ENCODE measurements at places on chromosomes 12 and 14.

DNA sequence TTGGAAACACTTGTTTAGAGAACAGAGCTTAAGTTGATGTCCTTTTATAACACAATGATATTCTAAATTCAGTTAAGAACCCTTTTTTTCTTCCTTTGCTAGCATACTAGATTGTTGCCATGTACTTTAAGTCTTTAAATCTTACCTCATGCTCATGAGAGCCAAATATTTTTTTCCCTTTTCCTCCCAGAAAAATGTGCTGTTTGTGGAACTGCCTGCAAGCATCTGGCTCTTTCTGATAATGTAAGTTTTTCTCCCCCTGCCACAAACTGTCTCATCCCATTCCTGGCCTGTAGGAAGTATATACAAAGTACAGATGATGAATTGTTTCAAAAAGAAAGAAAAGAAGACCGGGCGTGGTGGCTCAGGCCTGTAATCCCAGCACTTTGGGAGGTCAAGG, 5.3 kb downstream of the RNF212B start:
- DNase-seq: no peak

DNA sequence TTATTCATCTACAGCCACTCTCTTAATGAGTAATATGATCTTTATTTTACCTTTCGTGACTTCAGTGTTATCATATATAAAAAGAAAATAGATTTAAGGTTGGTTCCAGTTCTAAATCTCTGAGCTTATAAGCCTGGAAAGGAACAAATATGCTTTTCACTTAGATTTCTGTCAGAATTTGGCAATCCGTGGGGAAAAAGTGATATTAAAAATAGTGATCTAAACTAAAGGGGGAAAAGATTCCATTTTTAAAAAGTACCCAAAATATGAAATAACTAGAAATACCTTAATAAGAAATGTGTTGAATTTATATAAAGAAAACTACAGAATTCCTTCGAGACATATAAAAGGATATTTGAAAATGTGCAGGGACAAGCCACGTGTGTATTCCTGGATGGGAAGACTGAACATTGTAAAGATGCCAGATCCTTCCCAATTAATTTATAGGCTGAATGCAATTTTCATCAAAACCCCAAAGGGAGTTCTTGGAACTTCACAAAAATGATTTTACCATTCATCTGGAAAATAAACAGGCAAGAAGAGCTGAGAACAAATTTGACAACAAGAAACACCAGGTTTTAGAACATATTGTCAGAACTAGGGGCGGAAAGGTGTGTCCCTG, 142.5 kb downstream of the EFCAB11 start:
- no peak for DNase-seq

GRCh38 chr14:35050652-35051051, 4.6 kb downstream of the FAM177A1 start:
- DNase-seq: no peak

- no peak for DNase-seq
Measured at GRCh38 chr14:80973931-80974641, 18.7 kb downstream of the TSHR start.
